ENCODE measurements at places on chromosomes 7 and 10.

- no peak for DNase-seq
Measured at GRCh38 chr7:5755704-5756504, 25.6 kb downstream of the RNF216 start.

GRCh38 chr7:3915337-3915878 is 614.4 kb downstream of the SDK1 start:
- DNase-seq = no peak

DNA sequence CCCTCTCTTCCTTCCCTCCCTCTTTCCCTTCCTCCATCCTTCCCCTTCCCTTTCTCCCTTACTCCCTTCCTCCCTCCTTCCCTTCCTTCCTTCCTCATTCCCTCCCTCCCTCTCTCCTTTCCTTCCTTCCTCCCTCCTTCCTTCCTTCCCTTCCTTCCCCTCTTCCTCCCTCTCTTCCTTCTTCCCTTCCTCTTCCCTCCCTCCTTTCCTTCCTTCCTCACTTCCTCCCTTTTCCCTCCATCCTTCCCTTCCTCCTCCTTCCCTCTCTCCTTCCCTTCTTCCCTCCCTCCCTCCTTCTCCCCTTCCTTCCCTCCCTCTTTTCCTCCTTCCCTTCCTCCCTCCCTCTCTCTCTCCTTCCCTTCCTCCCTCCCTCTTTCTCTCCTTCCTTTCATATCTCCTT is 12.7 kb upstream of the SLC18A2 start:
- DNase-seq = no peak

- DNase-seq = no peak
Measured at GRCh38 chr7:40490603-40490924, 355.8 kb downstream of the SUGCT start.

- DNase-seq = no peak
Measured at GRCh38 chr10:36676756-36677430, 448.5 kb upstream of the ANKRD30A start.

Data from CD4-positive, alpha-beta T cell treated with Interleukin-17A for 1 hour (primary cell).